PC-9 (cell line): ENCODE measurements at places on chromosomes 12 and 14.

- DNase-seq, result no peak
Observed at GRCh38 chr14:90445011-90445410, 48.2 kb downstream of the CALM1 start.

DNA sequence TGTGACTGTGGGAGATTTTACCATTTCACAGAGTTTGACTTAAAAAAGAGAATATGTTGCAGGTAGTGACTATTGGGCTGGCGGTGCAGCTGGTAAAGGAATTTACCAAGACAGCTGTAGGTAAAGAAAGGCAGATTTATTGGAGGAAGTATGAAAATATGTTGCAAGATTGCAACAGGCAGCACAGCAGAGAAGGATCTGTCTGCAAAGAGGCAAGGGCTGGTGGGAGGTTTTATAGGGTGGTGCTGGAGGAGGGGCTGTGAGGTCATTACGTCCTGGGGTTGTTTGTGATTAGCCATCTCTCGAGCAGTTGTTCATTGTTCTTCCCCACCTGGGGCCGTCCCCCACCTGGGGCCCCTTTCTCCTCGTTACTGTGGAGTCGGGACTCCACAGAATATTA, 62.1 kb downstream of the ACACB start:
- no peak for DNase-seq

- DNase-seq, result no peak
Observed at GRCh38 chr14:74155749-74156148, 71.0 kb downstream of the LIN52 start.

- DNase-seq, result no peak
Observed at GRCh38 chr12:98968896-98969295, 323.8 kb downstream of the APAF1 start.

DNA sequence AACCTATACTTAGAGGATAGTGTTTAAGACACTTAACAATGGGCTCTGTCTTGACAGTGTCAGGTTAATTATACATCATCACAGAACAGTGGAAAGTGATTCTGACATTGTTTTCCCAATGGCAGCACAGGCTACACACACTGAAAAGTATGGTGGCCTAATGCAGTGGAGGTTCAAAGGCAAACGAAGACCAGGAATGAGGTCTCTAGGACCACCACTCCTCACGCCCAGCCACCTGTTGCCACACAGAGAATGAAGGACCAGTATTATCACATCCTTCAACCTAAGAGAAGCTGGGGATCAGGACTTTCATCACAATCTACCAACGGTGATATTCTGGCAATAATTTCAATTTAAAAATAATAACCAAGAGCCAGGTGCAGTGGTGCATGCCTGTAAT, 34.5 kb upstream of the CDK2AP1 start:
- no peak for DNase-seq

GRCh38 chr14:73232984-73233383, 4.3 kb upstream of the PAPLN start:
- DNase-seq, result no peak

GRCh38 chr12:62436164-62436503, 30.5 kb upstream of the MON2 start:
- DNase-seq, result no peak

DNA sequence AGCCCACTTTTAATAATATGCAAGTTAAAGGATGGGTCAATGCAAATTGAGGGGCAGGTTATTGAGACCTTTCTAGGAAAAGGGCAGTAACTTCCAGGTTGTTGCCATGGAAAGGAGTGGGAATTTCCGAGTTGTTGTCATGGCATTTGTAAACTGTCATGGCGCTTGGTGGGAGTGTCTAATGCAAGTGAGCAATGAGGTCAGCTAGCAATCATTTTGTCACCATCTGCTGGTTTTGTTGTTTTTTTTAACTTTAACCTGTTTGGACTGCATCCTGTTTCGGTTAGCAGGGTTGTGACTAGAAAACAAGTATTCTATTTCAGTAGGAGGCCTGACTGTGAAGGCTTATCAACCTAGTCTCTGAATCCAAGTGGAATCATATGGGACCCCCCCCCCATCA, 85.8 kb upstream of the TSPAN11 start:
- no peak for DNase-seq

- peak; percentile 26 for DNase-seq
Observed at GRCh38 chr12:124827588-124828184, 36.0 kb downstream of the SCARB1 start.

DNA sequence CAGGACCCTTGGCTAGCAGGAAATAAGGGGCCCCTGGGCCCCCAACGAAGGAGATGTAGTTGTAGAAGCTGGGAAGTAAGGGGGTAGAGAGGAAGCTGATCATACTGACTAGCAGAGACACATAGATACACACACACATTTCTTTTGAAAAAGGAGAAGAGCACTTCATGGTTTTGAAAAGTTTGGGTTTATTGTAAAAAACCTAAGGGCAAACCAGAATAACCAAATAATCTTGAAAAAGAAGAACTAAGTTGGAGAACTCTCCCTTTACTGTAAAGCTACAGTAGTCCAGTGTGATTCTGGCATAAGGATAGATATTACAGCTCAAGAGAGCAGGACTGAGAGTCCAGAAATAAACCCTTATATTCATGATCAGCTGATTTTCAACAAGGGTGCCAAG, 5.8 kb upstream of the HCAR3 start:
- no peak for DNase-seq

DNA sequence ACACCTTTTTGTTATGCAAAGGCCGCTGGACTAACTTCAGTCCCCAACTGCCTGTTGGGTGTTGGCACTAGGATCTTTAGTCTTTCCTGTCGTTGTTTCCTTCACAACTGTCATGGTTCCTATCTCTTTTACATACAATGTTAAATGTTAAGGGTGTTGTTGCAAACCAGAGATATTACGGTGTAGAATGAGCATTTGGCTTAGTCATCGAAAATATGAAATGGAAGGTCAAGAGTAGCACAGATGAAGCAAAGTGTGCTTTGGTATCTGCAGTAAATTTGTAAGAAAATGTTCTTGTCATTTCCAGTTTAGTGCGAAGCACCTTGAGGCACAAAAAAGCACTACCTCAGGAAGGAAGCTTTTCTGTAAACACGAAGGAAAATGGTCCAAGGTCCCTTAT, 751.3 kb upstream of the LRFN5 start:
- no peak for DNase-seq
